Activated T-cell treated with anti-CD3 and anti-CD28 coated beads, Interleukin-2, amount 50 U/mL, for 72 hours (primary cell): ENCODE measurements at places on chromosomes 6 and 20. TPM values are rescaled to one million over a fixed set of nuclear protein-coding genes. Genes with fewer than 3 reads are reported as not detected.

- no peaks in the 10 kb centered on the region for H3K4me1 ChIP-seq
- H3K4me3 ChIP-seq = no peak overlapping the region
- no peaks in the 10 kb centered on the region for H3K36me3 ChIP-seq
- no peak for DNase-seq
These were observed 39.5 kb downstream of the MTFR2 start for GRCh38 chr6:136210398-136211165.

GRCh38 chr20:38307371-38308046 is 3.6 kb downstream of the BPI start:
- H3K36me3 ChIP-seq = no peaks in the 10 kb centered on the region
- no peak overlapping the region for H3K4me3 ChIP-seq
- no peak overlapping the region for H3K27ac ChIP-seq
- DNase-seq = no peak

DNA sequence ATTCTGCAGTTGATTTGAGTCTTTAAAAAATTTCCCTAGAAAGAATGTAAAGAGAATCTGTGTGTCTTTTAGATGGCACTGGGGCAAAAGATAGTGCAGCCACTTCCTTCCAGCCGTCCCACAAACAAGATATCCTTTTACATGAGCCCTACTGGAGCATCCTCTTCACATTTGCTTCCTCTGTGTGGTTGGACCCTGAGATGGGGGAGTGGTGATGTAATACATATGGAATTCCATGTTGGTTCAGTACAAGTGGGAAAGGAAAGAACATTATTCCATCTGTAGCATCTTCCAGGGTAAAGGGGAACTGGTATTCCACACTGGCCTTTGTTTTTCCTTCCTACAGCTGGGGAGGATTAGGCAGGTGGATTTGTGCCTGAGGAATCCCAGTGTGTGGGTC is 78.9 kb upstream of the ISM1 start:
- H3K4me3 ChIP-seq = no peak overlapping the region
- H3K27ac ChIP-seq = no peak overlapping the region
- DNase-seq = no peak
- H3K4me1 ChIP-seq = peaks cover 6% of the 10 kb centered on the region
- H3K36me3 ChIP-seq = no peaks in the 10 kb centered on the region

DNA sequence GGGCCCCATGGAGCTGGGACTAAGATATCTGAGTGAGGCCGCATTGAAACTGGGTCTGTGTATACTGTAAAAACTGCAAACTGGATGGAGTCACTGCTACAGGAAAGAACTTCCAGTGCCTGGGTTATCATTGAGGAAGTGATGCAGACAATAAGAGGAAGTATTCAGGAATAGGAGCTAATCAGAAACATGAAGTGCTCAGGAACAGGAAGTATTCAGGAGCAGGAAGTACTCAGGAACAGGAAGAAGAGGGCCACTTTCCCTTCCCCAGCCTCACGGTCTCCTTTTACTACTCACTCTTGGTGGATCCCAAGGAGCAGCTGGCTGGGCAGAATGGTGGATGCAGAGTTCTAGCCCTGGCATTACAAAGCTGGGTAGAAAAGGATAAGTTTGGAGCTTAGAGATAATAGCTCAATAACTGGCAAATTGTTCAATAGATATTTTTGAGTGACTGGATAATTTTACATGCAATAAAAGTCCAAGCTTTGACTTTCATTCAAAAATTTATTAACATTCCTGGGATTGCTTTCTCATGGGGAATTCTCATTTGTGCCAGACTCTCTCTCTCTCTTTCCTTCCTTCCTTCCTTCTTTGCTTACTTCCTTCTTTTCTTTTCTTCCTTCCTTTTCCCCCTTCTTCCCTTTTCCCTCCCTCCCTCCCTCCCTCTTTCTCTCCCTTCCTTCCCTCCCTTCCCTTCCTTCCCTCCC is 82.2 kb upstream of the PAX1 start:
- no peak overlapping the region for H3K27ac ChIP-seq
- no peak for DNase-seq
- H3K4me3 ChIP-seq = no peak overlapping the region
- H3K27me3 ChIP-seq = peaks cover 18% of the 10 kb centered on the region

GRCh38 chr6:50655848-50656453 is 57.4 kb upstream of the TFAP2D start:
- H3K4me3 ChIP-seq = no peak overlapping the region
- no peaks in the 10 kb centered on the region for H3K27me3 ChIP-seq
- no peak for DNase-seq
- no peak overlapping the region for H3K27ac ChIP-seq

GRCh38 chr6:35448191-35448590 is 3.9 kb upstream of the FANCE start:
- no peak overlapping the region for H3K4me3 ChIP-seq
- no peak overlapping the region for H3K27ac ChIP-seq
- H3K4me1 ChIP-seq = peaks cover 28% of the 10 kb centered on the region
- H3K27me3 ChIP-seq = peaks cover 10% of the 10 kb centered on the region
- no peaks in the 10 kb centered on the region for H3K36me3 ChIP-seq

GRCh38 chr6:129575378-129576118 is 134.4 kb downstream of the ARHGAP18 start:
- no peak overlapping the region for H3K27ac ChIP-seq
- peaks cover 7% of the 10 kb centered on the region for H3K36me3 ChIP-seq
- H3K27me3 ChIP-seq = no peaks in the 10 kb centered on the region
- H3K4me1 ChIP-seq = peaks cover 9% of the 10 kb centered on the region
- H3K4me3 ChIP-seq = no peak overlapping the region
- DNase-seq = no peak

DNA sequence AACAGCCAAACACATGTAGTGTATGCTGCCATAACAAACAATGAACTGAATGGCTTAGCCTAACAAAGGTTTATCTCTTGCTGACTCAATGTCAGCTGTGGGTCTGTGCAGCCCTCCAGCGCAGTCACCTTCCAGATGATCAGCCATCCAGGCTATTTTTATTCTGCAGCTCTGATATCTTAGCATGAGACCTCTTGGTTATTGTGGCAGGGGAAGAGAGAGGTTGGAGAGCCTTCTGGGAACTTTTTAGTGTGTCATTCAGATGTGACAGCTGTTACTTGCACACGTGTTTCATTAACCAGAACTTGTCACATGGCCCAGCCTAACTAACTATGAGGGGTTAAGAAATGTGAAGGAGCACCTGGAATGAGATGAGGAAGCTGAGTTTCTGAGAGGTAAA is 202.5 kb downstream of the DHX35 start:
- no peaks in the 10 kb centered on the region for H3K36me3 ChIP-seq
- no peak for DNase-seq
- peaks cover 21% of the 10 kb centered on the region for H3K27me3 ChIP-seq

DNA sequence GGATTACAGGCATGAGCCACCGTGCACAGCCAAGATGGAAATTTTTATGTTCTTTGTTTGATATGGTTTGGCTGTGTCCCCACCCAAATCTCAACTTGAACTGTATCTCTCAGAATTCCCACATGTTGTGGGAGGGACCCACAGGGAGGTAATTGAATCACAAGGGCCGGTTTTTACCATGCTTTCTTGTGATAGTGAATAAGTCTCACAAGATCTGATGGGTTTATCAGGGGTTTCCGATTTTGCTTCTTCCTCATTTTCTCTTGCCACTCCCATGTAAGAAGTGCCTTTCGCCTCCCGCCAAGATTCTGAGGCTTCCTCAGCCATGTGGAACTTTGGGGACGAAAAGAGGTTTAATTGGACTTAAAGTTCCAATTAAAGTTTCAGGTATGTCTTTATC is 14.6 kb downstream of the EEF1A1 start:
- H3K27ac ChIP-seq = peak overlapping the region; percentile 55
- DNase-seq = no peak
- H3K27me3 ChIP-seq = no peaks in the 10 kb centered on the region
- no peaks in the 10 kb centered on the region for H3K36me3 ChIP-seq
- H3K4me3 ChIP-seq = no peak overlapping the region
- H3K4me1 ChIP-seq = peaks cover 5% of the 10 kb centered on the region

- DNase-seq = peak; percentile 87
- H3K27me3 ChIP-seq = no peaks in the 10 kb centered on the region
- H3K27ac ChIP-seq = peak within 1 kb of the TSS; percentile 99
These were observed at the start of gene STX11 for GRCh38 chr6:144149894-144150709. Gene STX11, plus strand, starts transcription at chr6:144150517. Its CDS starts 36,111 bp downstream, at chr6:144186628.

- no peak overlapping the region for H3K4me3 ChIP-seq
- no peaks in the 10 kb centered on the region for H3K36me3 ChIP-seq
- no peaks in the 10 kb centered on the region for H3K4me1 ChIP-seq
- no peak for DNase-seq
- no peak overlapping the region for H3K27ac ChIP-seq
- H3K27me3 ChIP-seq = no peaks in the 10 kb centered on the region
These were observed 51.8 kb downstream of the NKAIN2 start for GRCh38 chr6:123855506-123855905.

GRCh38 chr6:4803343-4803744 is 27.1 kb downstream of the CDYL start:
- no peaks in the 10 kb centered on the region for H3K27me3 ChIP-seq
- no peak for DNase-seq
- no peak overlapping the region for H3K4me3 ChIP-seq
- H3K4me1 ChIP-seq = peaks cover 72% of the 10 kb centered on the region
- no peak overlapping the region for H3K27ac ChIP-seq
- H3K36me3 ChIP-seq = peaks cover 5% of the 10 kb centered on the region

DNA sequence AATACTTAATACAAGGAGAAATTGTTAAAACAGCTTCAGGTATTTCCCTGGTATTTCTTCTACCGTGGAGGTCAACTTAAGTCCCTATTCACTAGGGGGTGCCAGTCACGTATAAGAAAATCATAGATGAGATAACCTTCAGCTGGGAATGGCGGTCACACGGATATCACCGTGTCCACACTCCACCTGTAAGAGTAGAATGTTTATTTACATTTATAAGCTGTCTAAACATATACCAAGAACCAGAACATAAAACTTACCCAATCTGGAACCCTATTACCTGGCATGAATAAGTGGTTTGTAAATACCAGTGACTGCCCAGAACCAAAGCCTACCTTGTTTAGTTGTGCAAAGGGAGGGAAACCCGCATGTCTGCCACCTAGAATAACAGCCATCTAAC is 1.9 kb upstream of the ELOVL4 start:
- peaks cover 22% of the 10 kb centered on the region for H3K27me3 ChIP-seq
- H3K4me1 ChIP-seq = peaks cover 31% of the 10 kb centered on the region
- no peak overlapping the region for H3K27ac ChIP-seq
- peak; percentile 60 for DNase-seq
- H3K36me3 ChIP-seq = peaks cover 3% of the 10 kb centered on the region

- no peak overlapping the region for H3K4me3 ChIP-seq
- no peak overlapping the region for H3K27ac ChIP-seq
- no peak for DNase-seq
- H3K36me3 ChIP-seq = peaks cover 2% of the 10 kb centered on the region
- no peaks in the 10 kb centered on the region for H3K4me1 ChIP-seq
These were observed 273.6 kb downstream of the PACRG start for GRCh38 chr6:163001330-163001729.

DNA sequence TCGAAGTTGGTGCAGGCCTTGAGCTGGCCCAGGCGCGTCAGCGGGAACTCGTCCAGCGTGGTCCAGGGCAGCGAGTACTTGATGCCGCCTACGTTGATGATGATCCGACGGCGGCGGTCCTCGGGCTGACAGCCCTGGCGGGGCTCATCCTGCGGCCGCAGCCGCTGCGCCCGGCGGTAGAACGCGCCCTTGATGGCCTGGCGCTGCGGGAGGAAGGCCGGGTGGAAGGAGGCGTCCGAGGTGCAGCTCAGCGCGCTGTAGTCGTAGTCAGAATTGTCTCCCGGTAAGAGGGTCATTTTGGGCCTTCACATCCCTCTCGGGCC is 12.9 kb downstream of the KCNG1 start:
- no peaks in the 10 kb centered on the region for H3K4me1 ChIP-seq
- no peak for DNase-seq
- H3K4me3 ChIP-seq = no peak overlapping the region
- no peak overlapping the region for H3K27ac ChIP-seq

GRCh38 chr6:150310539-150310938 is 58.3 kb upstream of the IYD start:
- no peak overlapping the region for H3K4me3 ChIP-seq
- H3K4me1 ChIP-seq = peaks cover 15% of the 10 kb centered on the region
- H3K36me3 ChIP-seq = no peaks in the 10 kb centered on the region

GRCh38 chr6:14925699-14926026 is 320.2 kb upstream of the JARID2 start:
- no peak overlapping the region for H3K4me3 ChIP-seq
- H3K27me3 ChIP-seq = peaks cover 8% of the 10 kb centered on the region
- DNase-seq = no peak
- H3K36me3 ChIP-seq = no peaks in the 10 kb centered on the region

DNA sequence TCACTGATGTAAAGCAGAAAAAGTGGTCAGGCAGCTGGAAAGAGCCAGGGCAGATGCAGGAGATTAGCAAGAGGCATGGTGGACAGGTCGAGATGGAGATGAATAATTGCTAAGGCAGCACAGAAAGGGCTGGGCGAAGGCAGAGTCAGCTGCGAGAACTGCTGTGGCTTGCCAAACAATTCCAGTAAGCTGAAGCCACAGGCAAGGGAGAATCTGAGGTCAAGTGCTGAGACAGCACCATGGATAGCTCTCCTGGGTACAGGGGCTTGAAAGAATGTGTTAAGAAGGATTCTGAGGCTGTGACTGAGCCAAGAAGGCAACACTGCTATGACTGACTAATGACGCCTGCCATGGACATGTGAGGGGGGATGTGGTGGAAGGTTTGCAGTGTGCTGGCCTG is 220.8 kb upstream of the FOXA2 start:
- no peaks in the 10 kb centered on the region for H3K27me3 ChIP-seq
- H3K27ac ChIP-seq = no peak overlapping the region
- no peaks in the 10 kb centered on the region for H3K36me3 ChIP-seq
- no peak for DNase-seq
- no peak overlapping the region for H3K4me3 ChIP-seq

DNA sequence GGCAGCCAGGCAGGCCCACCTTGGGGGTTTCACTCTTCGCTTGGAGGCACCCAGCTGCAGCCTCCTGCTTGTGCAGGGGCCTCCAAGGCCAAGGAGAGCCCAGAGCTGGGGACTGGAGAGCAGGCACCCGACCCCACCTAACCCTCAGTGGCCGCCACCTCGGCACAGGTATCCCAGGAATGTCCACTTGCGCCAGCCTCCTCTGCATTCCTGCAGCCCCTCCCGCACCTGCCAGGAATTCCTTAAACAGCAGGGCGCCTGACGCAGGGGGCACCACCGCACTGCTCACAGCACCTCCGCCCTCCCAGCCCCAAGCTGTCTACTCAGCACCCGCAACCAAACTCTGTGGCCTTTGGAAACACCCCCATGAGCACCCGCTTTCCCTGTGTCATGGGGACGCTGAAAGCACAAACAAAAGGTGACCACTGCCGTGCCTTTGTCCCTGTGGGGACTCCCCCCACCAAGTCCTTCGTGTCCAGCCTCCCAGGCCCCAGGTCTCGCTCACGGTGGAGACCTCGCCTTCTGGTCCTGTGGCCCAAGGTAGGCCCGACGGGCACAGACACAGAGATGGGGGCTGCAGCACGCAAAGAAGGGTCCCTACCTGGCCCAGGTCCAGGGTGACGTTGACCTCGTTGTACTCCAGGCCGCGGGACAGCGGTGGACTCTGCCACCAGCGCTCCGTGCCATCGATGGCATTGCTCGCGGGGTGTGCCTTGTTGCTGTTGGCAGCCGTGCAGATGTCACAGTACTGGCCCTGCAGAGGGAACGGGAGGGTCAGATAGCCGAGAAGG is 5.1 kb downstream of the LAMA5 start:
- no peaks in the 10 kb centered on the region for H3K36me3 ChIP-seq
- no peak for DNase-seq
- no peak overlapping the region for H3K27ac ChIP-seq
- peaks cover 8% of the 10 kb centered on the region for H3K27me3 ChIP-seq
- no peak overlapping the region for H3K4me3 ChIP-seq
- no peaks in the 10 kb centered on the region for H3K4me1 ChIP-seq

Gene C4B
- total RNA-seq = 6.4 TPM

Gene WFDC5
- 1.4 TPM for total RNA-seq

Gene PACRG
- not detected for total RNA-seq

Gene KHDRBS2
- not detected for total RNA-seq

Gene ALDH5A1
- total RNA-seq = 14.7 TPM

Gene HIVEP1
- 77.0 TPM for total RNA-seq
